ENCODE measurements at places on chromosomes 4 and X.

GRCh38 chr4:8201321-8201781 is 2.3 kb downstream of the SH3TC1 start:
- no peak for DNase-seq

DNA sequence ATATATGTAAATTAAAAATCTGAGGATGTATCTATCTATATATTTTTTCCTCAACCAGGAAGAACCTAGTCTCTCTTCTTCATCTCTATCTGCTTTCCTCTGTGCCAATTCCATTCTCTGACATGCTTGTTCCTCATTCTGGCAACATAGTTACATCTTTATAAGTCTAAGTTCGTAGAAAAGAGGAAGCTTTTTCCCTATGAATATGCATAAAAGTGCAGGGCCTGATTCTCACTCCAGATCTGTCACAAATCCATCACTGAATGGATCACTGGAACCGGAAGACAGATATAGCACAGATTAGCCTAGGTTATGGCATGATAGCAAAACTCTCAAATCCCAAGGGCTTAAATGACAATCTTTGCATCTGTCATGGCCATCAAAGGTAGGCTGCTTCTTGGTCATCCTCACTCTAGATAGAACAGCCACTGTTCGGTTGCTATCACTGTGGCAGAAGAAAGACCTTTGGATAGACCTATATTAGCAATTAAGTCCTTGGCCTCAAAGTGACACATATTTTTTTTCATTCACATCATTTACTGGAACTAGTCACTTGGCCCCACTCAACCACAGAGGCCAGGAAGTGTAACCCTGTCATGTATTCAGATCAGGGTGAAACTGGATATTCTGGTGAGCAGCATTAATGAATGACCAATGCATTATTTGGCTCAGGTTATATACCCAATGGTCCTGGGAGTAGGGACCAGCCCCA is 22.2 kb downstream of the DTHD1 start:
- no peak for DNase-seq

- no peak for DNase-seq
Measured at GRCh38 chr4:98873059-98873458, 55.9 kb downstream of the EIF4E start.

DNA sequence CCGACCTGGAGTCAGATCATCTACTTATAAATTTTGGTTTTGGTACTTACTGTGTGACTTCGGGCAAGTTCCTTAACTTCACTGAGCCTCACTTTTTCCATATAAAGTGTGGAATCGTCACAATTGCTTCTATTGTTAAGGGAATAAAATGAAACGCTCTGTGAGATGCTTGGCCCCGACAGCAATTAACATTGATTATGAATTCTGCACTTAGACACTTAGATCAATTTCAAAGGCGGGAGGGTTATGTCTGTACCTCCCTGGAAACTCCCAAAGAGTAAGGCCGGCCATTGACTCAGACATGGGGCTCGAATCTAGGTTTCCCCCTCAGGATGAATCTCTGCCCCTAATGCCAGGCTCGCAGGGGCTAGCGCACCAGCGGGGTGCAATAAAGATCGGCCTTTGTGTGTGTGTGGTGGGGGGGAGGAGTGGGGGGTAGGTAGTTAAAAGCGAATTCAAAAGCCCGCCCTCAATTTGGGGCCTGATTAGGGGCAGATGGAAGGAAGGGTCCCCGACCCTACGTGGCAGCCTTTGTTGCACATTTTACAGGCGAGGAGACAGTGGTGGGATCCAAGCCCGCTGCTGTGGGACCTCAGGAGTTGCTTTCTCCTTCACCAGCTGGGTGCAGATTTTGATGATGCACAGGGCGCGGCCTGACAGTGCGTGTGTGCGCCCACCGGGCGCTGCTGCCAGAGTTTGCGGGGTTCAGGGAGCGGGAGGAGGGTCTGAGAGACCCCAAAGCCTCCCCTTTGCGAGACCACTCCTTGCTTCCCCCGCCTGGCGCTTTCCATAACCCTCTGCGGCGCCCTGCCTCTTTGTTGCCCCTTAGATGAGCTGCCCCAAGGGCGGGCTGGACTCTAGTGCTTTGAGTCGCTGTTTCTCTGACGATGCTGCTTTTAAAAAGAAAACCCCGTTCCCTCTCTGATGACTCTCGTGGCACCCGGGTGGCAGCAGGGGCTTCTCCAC is 9.6 kb downstream of the MSX1 start:
- no peak for DNase-seq

GRCh38 chrX:134148172-134148692 is 88.8 kb upstream of the CCDC160 start:
- no peak for DNase-seq

DNA sequence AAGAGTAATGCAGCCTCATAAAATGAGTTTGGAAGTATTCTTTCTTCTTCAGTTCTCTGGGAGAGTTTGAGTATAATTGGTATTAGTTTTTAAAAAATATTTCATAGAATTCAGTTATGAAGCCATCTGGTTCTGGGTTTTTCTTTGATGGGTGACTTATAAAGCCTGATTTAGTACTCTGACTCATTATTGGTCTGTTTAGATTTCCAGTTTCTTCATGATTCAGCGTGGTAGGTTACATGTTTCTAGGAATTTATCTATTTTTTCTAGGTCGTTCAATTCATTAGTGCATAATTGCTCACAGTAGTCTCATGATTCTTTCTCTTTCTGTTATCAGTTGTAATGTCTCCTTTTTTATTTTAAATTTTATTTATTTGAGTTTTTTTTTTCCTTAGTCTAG is 111.2 kb downstream of the CEP44 start:
- no peak for DNase-seq

DNA sequence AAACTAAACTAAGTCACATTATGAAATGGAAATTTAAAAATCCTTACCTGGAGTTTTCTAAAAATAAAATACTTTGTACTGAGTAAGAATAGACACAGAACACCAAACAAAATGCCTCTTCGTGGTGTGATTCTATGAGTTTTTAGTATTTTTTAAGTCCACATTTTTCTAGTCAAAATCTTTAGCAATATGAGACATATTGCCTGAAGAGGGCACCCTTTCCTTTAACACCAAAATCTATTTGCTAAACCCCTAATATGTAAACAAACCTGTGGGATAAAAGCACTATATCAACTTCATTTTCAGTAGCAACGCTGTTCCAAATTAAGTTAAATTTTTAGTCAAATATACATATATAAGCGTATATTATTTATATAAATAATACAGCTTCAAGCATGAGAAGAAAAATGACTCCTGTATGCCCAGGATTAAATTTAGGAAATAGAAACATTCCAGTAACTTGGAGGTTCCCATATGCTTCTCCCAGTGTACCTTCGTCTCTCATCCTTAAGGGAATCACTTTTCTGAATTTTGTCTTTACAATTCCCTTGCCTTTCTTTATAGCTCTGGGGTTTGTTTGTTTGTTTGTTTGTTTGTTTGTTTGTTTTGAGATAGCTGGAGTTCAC is 23.0 kb upstream of the PGM2 start:
- DNase-seq: peak; percentile 38

- no peak for DNase-seq
Measured at GRCh38 chr4:152974468-152975379, 38.6 kb downstream of the FHDC1 start.

- DNase-seq: no peak
Measured at GRCh38 chrX:77900688-77901087, 1.4 kb downstream of the COX7B start.

- no peak for DNase-seq
Measured at GRCh38 chrX:64842492-64842891, 133.8 kb downstream of the ZC4H2 start.

DNA sequence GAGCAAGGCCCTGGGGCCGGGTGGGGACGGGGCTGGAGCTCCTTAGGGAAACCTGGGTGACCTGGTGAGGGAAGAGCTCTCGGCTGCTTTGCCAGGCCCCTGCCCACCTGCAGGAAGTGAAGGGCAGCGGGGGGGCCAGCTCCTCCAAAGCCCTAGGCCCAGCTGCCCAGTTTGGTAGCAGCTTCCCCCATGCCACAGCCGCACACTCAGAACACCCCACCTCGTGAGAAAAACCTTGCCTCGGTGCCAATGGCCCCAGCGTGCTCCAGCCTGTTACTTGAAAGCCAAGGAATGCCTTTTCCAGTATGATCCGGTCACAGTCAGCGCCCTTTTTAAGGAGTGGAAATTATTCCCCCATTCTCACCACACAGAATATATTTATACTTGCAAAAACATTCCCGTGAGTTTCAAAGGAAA is 38.3 kb downstream of the ACOX3 start:
- no peak for DNase-seq

DNA sequence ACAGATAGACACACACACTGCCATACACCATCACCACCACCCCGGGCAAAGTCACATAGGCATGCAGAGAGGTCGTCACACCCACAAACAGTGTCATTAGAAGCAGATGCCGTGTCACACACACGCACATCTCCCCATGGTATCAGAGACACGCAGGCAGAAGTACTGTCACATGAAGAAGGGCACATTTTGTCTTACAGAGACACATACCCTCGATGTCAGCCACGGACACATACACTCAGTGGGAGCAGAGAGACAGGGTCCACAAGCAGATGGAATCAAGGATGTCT is 3.3 kb downstream of the NALF2 start:
- DNase-seq: no peak

GRCh38 chrX:68416592-68416991 is 16.7 kb downstream of the OPHN1 start:
- no peak for DNase-seq

- DNase-seq: no peak
Measured at GRCh38 chr4:158481811-158482210, 39.9 kb upstream of the RXFP1 start.

DNA sequence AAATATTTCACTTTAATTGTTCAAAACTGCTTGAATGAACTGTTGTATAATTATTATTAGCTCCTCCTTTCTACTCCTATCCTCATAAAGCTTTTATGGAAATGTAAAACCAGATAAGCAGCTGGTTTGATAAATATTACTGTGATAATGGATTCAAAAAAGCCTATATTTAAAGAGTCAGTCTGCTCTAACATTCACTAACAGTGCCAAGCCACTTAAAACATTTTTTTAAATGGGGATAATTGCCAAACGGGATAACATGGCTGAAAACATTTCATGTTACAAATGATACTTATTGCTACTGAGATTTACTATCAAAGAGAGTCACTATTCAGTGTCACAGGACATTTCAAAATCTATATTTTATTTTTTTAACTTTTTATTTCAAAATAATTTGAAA is 17.4 kb downstream of the ARHGAP24 start:
- DNase-seq: no peak
